H4 (cell line): ENCODE measurements at places on chromosomes 4 and X. TPM values are rescaled to one million over a fixed set of nuclear protein-coding genes. Genes with fewer than 3 reads are reported as not detected.

CXCL6 gene
- not detected in 2 replicates for total RNA-seq

GRCh38 chrX:108415891-108416290 lies 22.3 kb downstream of the COL4A6 start:
- DNase-seq: no peak

DNA sequence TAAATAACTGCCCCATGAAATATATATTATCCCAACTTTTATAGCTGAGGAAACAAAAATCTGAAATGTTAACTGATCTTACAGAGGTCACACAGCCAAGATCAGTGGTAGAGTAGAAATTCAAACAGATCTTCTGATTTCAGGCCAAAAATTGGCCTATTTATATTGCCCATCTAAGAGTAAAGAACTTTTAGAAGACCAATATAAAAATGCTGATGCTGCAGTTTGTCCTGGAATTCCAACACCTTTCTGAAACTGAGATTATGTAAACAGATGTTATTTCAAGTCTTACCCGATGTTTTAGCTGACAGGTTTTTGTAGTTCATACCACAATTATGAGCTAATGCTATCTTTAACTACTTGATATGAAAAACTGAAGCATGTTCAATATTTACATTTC lies 51.1 kb downstream of the SPANXN3 start:
- DNase-seq: no peak

DNA sequence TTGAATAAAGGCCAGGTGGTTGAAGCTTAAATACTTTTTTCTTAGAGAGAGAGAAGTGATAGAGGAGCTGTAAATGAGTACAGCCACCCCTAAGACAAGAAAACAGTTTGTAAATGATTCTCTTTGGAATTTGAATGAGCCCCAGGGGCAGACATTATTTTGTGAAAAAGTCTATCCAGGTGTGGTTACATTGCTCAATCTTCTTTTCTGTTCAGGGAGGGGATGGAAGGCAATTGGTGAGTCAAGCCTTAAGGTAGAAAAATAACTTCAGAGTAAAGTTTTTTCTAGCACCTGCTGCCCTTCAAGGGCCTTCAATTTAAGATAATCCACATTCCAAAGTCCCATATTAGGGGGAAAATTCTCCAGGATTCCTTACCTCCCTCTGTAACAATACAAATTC lies 646.7 kb downstream of the PDHA2 start:
- no peak for DNase-seq

MED14 gene
- total RNA-seq: 13.5 and 19.0 TPM in 2 replicates

DNA sequence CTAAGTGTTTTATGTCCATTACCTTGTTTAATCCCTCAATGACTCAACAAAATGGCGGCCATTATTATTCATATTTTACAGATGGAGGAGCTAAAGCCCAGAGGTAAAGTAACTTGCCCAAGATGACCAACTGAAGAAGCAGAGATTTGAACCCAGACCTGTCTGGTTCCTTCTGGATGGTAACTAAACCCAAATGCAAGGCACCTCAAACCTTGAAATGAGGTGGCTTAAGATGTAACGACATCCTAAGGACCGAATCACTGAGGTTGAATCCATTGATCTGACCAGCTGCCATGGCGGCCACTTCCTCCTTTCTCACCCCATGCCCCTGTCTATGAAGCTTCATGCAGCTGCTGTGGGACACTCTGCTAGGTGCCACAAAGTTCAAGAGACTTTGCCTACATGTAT lies 932 bp downstream of the TLR10 start:
- DNase-seq: no peak

- DNase-seq: no peak
Measured at GRCh38 chr4:96093057-96093456, 253.2 kb downstream of the PDHA2 start.

APLN gene
- total RNA-seq: 0.19 and 0.74 TPM in 2 replicates

DNA sequence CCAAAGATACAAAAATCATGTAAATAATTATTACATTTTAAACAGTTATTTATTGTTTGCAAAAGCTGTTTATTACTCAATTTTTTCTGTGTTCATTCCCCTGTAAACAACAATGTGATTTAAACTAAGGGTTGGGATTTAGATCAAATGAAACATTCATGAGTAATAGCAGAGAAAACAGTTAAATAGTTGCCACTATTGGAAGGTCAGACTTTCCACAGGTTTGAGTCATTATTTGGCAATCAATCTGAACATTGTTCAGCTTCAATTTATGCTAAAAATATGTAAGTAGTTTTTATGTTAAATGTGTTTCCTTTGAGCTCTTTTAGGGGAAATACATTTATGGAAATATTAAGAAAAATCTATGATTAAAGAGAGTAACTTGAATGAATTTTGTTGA lies 144.9 kb downstream of the STIM2 start:
- no peak for DNase-seq

ALAS2 gene
- not detected in 2 replicates for total RNA-seq

GRCh38 chrX:22628275-22628674 lies 355.6 kb downstream of the CBLL2 start:
- no peak for DNase-seq
